ENCODE measurements at places on chromosomes 6 and 20. TPM values are rescaled to one million over a fixed set of nuclear protein-coding genes. Genes with fewer than 3 reads are reported as not detected.

Gene SMPDL3A
- 6.4 TPM for total RNA-seq

Gene IL17A
- total RNA-seq: not detected

Gene UQCC2
- 27.5 TPM for total RNA-seq

Gene PI16
- 14.0 TPM for total RNA-seq

Gene ARFGAP1
- total RNA-seq: 53.7 TPM

Gene ARHGAP40
- total RNA-seq: not detected

Gene IMPG1
- not detected for total RNA-seq

Gene SCRT2
- not detected for total RNA-seq

Gene INSM1
- not detected for total RNA-seq

Gene TMEM74B
- not detected for total RNA-seq

Gene PDYN
- total RNA-seq: not detected

Gene SLC12A5
- not detected for total RNA-seq

Gene NT5E
- total RNA-seq: 21.7 TPM

Gene EPB41L1
- total RNA-seq: 20.7 TPM

Gene RUNX2
- total RNA-seq: 2.9 TPM

Gene RAB44
- total RNA-seq: not detected

Gene PXDC1
- total RNA-seq: 46.7 TPM

Gene TTI1
- 11.7 TPM for total RNA-seq

Gene CDH4
- not detected for total RNA-seq

Gene GJA10
- total RNA-seq: not detected

Gene BMP6
- total RNA-seq: 2.2 TPM

Gene PRDM13
- total RNA-seq: not detected

Gene RFX6
- total RNA-seq: not detected

Gene CTCFL
- not detected for total RNA-seq

Gene JPH2
- 128 TPM for total RNA-seq

Gene TCP11
- total RNA-seq: 0.66 TPM
